Adrenal gland (tissue), 19 donors: ENCODE measurements at places on chromosomes 2 and 18. TPM values are rescaled to one million over a fixed set of nuclear protein-coding genes. Genes with fewer than 3 reads are reported as not detected.

GRCh38 chr18:48679236-48679635 is 140.4 kb downstream of the CTIF start:
- H3K27me3 ChIP-seq = no peaks in the 10 kb centered on the region
- DNase-seq = no peak
- no peak overlapping the region for H3K4me3 ChIP-seq

- no peaks in the 10 kb centered on the region for H3K27me3 ChIP-seq
- no peaks in the 10 kb centered on the region for H3K36me3 ChIP-seq
- H3K4me3 ChIP-seq = no peak overlapping the region
These were observed 77.6 kb downstream of the RBMS1 start for GRCh38 chr2:160415991-160416390.

DNA sequence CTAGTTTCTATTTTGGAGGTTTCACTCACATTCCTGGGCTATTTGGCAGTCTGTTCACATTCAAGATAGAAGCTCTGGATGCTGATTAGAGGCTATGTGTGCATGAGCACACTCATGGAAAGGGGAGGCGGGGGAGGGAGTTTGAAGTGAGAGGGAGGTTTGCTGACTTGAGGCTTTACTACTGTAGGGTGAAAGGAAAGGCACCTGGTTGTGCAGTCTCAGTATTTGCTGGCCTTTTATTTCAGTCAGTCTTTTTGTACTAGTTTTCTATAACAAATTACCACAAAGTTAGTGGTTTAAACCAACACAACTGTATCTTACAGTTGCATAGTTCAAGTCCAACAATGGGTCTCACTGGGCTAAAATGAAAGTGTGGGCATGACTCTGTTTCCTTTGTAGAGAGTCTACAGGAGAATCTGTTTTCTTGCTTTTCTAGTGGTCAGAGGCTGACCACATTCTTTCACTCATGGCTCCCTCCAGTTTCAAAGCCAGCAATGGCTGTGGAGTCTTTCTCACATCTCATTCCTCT is 47.7 kb upstream of the NR4A2 start:
- H3K27ac ChIP-seq = no peak overlapping the region
- no peaks in the 10 kb centered on the region for H3K4me1 ChIP-seq
- H3K27me3 ChIP-seq = no peaks in the 10 kb centered on the region
- no peak overlapping the region for H3K4me3 ChIP-seq
- H3K36me3 ChIP-seq = no peaks in the 10 kb centered on the region

Gene ANKRD12
- total RNA-seq = 37.4 TPM

GRCh38 chr18:22163416-22164161 is 5.8 kb upstream of the GATA6 start:
- DNase-seq = no peak
- H3K4me1 ChIP-seq = peaks cover 15% of the 10 kb centered on the region
- H3K27me3 ChIP-seq = no peaks in the 10 kb centered on the region
- no peak overlapping the region for H3K27ac ChIP-seq
- no peaks in the 10 kb centered on the region for H3K36me3 ChIP-seq

DNA sequence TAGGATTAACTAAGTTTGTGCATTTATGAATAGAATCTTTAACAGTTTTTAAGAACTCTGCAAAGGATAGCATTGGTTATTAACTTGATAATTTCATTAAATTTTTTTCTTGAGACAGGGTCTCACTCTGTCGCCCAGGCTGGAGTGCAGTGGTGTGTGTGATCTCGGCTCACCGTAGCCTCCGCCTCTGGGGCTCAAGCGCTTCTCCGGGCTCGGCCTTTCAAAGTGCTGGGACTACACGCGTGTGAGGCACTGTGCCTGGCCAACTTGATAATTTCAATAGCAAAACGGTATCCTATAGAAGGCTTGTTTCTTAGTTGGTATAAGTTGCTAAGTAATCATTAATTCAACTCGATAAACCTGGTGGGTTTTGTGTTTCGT is 38.0 kb downstream of the ADNP2 start:
- peak overlapping the region; percentile 82 for H3K27ac ChIP-seq
- H3K4me3 ChIP-seq = no peak overlapping the region
- no peaks in the 10 kb centered on the region for H3K36me3 ChIP-seq

GRCh38 chr2:234368861-234369261 is 128.0 kb downstream of the ARL4C start:
- no peaks in the 10 kb centered on the region for H3K27me3 ChIP-seq
- DNase-seq = no peak
- H3K27ac ChIP-seq = no peak overlapping the region
- H3K4me3 ChIP-seq = no peak overlapping the region
- no peaks in the 10 kb centered on the region for H3K36me3 ChIP-seq
- H3K4me1 ChIP-seq = no peaks in the 10 kb centered on the region

- H3K4me3 ChIP-seq = no peak overlapping the region
- H3K27me3 ChIP-seq = no peaks in the 10 kb centered on the region
- DNase-seq = no peak
- H3K4me1 ChIP-seq = no peaks in the 10 kb centered on the region
These were observed 930.0 kb upstream of the KLHL29 start for GRCh38 chr2:22454826-22455485.

DNA sequence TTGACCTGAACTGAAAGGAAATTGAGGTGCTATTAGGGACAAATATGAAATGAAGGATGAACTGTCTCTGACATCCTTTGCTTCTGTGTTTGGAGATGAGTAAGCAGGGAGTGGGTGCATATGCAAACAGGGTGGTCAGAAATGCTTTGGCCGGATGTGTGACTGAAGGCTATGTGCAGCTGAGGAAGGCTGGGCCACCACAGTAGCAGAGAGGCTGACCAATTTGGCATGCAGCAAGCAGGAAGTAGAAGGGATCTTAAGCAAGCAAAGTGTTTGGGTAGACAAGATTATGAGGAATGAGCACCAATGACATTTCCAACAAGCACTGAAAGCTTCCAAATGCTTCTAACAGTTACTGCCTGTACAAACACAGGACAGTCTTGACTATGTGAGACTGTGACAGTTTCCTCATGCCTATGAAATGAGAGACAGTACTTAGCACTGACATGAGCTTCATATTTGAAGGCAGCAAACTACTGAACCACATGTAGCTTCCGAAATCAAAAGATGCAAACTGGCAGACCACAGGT is 3.3 kb upstream of the ACTR3 start:
- H3K36me3 ChIP-seq = no peaks in the 10 kb centered on the region
- DNase-seq = peak; percentile 44
- H3K4me3 ChIP-seq = no peak overlapping the region
- peaks cover 6% of the 10 kb centered on the region for H3K4me1 ChIP-seq

DNA sequence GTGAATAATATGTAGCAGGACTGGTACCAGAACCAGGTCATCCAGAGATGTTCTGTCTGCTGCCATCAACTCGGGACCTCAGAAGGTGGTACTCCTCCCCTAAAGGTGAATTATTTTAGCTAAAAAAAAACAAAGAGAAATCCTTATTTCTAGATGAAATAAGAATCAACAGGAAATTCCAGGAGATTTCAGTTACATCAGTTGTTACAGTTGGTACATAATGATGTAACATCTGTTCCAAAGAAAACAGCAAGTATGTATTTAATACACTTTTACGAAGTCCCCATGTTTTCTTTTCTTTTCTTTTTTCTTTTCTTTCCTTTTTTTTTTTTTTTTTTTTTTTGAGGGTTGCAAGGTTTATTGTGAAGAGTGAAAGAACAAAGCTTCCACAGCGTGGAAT is 33.6 kb upstream of the CD28 start:
- DNase-seq = no peak
- H3K4me3 ChIP-seq = no peak overlapping the region
- H3K36me3 ChIP-seq = no peaks in the 10 kb centered on the region
- no peaks in the 10 kb centered on the region for H3K27me3 ChIP-seq
- no peak overlapping the region for H3K27ac ChIP-seq

Gene DSG4
- not detected for total RNA-seq

- H3K4me1 ChIP-seq = no peaks in the 10 kb centered on the region
- H3K27ac ChIP-seq = no peak overlapping the region
- H3K27me3 ChIP-seq = no peaks in the 10 kb centered on the region
These were observed 14.2 kb upstream of the RHOB start for GRCh38 chr2:20432714-20433113.

DNA sequence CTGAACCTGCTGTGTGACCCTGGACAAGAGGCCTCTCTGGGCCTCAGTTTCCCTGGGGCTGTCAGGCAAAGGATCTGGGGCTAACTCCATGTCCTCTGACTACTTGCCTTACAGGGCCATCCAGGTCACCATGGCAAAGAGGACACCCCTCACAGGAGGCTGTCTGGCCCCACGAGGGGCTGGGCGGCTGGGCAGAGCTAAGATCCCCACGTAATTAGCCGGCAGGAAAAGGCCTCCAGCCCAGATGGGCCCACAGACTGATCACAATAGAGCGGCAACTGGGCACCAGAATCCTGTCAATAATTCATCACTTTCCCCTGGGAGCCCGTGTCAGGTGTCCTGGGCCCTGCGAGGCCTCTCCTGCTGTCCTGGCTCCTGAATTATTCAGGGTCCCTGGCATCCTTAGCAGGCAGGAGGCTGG is 44.8 kb upstream of the OTOF start:
- H3K27ac ChIP-seq = no peak overlapping the region
- no peaks in the 10 kb centered on the region for H3K36me3 ChIP-seq
- no peak overlapping the region for H3K4me3 ChIP-seq
- no peaks in the 10 kb centered on the region for H3K4me1 ChIP-seq
- no peak for DNase-seq

DNA sequence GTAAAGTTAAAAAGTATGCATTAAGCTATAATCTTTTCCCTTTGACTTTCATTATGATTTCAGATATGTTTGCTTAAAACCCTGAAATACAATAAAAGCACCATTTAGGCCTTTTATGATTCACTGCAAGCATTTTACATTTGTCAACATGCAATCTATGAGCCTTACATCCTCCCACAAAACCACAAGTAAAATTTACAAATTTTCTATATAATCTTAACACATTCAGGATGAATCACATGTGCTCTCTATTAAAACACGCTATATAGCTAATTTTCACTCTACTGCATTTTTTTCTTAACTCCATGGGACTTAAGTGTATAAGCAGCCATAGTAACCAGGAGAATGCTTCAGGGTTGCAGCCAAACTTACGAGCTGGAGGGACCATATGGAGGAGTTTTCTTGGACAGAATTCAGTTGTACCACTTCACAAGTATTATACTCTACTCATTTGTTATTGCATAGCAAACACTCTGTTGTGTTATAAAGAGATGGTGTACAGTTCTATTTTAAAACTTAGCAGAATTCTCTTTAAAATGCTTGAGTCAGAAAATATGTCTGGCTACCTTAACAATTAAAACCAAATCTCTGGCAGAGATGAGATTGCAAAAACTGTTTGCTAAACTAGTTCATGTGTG is 293.2 kb downstream of the ALK start:
- no peaks in the 10 kb centered on the region for H3K4me1 ChIP-seq
- no peak for DNase-seq
- no peaks in the 10 kb centered on the region for H3K36me3 ChIP-seq

Gene TRIM54
- 20.3 TPM for total RNA-seq

DNA sequence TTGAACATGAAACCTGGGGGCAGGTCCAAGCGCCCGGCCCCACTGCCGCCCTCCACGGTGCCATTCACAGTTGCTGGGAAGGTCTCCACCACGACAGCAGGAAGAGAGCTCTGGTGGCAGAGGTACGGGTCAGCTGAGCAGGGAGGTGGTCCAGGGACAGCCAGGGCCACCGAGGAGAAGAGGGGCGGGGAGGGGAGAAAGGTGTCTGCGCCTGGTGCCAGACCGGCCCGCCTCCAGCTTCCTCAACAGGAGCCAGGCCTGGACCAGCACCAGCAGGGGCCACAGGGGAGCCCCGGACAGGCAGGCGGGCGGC is 56.2 kb downstream of the BIN1 start:
- no peaks in the 10 kb centered on the region for H3K27me3 ChIP-seq
- peak; percentile 13 for DNase-seq
- H3K4me3 ChIP-seq = no peak overlapping the region
- H3K36me3 ChIP-seq = peaks cover 19% of the 10 kb centered on the region
- H3K27ac ChIP-seq = no peak overlapping the region

- H3K4me3 ChIP-seq = peak within 1 kb of the TSS; percentile 91
- H3K27ac ChIP-seq = peak within 1 kb of the TSS; percentile 97
- H3K27me3 ChIP-seq = no peaks in the 10 kb centered on the region
- DNase-seq = peak; percentile 89
These were observed at the start of gene WDR33 for GRCh38 chr2:127810619-127811396. WDR33 (minus strand) TSS chr2:127811171; CDS start chr2:127770981, 40,190 bp downstream.

GRCh38 chr18:63980027-63980426 is 10.1 kb downstream of the SERPINB8 start:
- no peaks in the 10 kb centered on the region for H3K27me3 ChIP-seq
- H3K4me1 ChIP-seq = no peaks in the 10 kb centered on the region
- no peak overlapping the region for H3K27ac ChIP-seq
- H3K36me3 ChIP-seq = peaks cover 26% of the 10 kb centered on the region

DNA sequence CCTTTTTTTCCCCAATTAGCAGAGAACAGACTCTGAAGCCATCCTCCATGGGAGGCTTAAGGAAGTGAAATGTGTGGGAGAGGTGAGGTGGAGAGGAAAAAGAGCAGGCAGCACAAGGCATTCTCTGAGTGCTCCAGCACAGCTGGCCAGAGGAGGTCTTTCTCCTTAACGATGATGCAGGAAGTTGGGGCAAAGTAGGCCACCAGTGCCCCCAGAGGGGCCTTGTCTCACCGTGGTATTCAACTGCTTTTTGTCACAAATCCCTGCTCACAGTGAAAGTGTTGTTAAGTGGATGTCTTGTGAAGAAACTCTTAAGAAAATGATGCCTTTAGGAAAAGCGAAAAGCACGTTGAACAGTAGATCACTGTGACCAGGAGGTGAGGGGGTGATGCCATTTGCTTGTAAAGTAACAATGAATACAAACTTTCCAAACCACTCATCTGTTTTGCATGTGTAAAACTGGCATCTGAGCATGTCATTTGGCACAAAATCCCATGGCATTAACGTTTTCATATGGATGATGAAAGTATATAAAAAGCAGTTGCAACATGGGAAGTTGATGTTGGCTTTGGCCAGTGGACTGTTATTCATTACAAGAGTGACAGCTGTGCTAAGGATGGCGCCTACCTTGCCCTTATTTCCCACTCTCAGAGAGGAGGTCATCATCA is 49.2 kb upstream of the CDC42EP3 start:
- no peak for DNase-seq
- H3K27me3 ChIP-seq = no peaks in the 10 kb centered on the region
- H3K4me3 ChIP-seq = no peak overlapping the region
- no peak overlapping the region for H3K27ac ChIP-seq

DNA sequence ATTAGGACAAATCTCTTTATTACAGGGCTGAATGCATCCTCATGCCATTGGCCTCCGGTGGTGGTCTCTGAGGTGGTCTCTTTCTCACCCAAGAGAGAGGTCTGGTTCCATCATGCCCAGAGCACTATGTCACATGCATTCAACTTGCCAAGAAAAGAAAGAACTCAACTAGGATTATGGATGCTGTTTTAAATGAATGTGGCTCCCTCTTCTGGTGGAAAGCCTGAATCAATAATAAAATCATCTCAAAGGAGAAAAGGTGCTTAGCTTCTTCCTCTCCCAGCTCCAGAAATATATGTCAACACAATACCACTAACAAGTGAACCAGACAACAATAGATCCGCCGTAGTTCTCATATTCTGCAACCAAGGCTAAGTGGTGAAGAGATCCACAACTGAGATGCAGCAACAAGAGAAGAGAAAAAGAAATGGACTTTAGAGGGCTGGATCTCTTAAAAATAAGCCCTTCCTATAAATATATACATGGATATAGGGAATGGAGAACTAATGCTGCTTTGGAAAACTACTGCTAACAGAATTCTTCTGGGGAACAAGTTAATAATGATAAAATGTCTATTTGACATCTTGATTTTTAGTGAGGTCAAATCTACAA is 396.8 kb downstream of the NCKAP5 start:
- no peaks in the 10 kb centered on the region for H3K36me3 ChIP-seq
- H3K27ac ChIP-seq = no peak overlapping the region
- H3K4me3 ChIP-seq = no peak overlapping the region
- H3K4me1 ChIP-seq = no peaks in the 10 kb centered on the region
- no peaks in the 10 kb centered on the region for H3K27me3 ChIP-seq
- no peak for DNase-seq

Gene AGFG1
- total RNA-seq = 101 TPM

GRCh38 chr18:24060644-24061043 is 46.1 kb downstream of the TTC39C start:
- H3K4me3 ChIP-seq = no peak overlapping the region
- H3K36me3 ChIP-seq = no peaks in the 10 kb centered on the region
- no peak for DNase-seq
- no peak overlapping the region for H3K27ac ChIP-seq

Gene SUCLG1
- 101 TPM for total RNA-seq
